ENCODE measurements at places on chromosomes 5 and 9.
A peak's percentile ranks its signal among the peaks of the same experiment; 100 is the strongest.

DNA sequence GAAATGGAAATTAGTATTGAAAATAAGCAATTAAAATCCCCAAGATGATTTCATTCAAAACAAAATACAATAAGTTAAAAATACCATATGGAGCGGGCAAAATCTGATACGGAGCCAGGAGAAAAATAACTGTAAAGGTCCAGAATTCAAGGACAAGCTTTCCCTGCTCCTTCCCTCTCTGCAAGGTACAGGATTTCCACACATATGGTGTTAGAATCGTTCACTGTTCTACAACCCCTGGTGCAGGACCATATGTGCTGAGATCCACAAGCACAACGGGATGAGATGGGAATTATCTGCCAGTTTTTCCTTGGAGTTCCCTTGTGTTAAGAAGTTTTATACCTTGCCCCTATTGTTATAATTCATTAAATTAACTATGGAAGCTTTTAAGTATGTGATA is 94.7 kb upstream of the DMAC1 start:
- no peak for DNase-seq

GRCh38 chr5:137223324-137224295 is 275.5 kb downstream of the SPOCK1 start:
- DNase-seq = no peak

- DNase-seq = no peak
Observed at GRCh38 chr9:96494215-96494800, 44.3 kb downstream of the HABP4 start.

DNA sequence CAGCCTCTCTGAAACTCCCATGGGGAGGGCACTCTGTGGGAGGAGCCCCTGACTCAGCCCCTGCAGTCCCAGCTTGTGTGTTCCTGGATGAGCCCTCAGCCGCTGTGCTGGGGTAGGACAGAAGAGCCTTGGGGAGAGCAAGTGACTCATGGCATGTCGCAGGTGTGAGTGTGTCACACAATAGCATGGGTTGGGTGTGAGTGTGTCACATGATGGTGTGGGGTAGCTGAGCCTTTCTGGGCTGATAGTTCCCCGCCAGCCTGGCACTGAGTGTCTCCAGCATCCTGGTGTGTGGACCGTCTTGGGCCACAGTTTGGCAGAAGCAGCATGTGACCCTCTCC is 83.4 kb downstream of the PHF2 start:
- no peak for DNase-seq

DNA sequence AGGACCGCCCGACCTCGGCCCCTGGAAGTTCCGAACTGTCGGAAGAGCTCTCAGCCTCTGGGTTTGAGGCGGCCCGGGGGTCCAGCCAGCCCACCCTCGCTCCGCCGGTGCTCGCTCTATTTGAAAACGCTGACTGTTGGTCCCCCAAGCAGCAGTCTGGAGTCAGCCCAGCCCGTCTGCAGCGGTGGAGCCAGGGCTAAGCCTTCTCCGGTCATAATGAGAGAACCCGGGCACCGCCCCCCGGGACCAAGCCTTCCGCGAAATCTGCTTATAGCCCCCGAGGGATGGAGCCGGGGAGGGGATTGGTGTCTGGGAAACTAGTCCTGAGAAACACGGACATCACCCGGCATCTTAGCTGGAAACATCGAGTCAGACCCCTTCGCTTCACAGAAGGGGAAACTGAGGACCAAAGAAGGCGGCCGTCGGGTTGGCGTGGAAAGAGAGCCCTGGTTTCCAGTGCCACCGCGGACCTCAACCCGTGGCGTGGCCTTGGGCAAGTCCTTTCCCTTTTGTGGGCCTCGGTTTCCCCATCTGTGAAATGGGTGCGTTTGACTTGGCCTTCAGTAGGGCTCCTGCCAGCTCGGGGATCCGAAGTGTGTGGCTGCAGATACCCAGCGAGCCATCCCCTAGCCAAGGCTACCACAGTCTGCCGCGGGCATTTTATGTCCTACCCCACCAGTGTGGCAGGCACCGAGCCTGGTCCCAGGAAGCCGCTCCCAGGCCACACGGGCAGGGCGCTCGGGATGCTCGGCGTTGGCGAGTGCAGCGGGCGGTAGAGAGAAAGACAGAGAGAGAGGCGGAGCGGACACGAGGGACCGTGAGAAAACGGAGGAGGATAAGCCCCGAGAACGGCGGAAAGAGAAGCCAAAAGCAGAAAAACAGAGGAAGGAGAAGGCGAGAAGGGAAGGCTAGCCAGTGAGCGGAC is 857 bp downstream of the ADAM19 start:
- DNase-seq = peak; percentile 46

GRCh38 chr5:96978812-96979449 is 43.1 kb downstream of the LNPEP start:
- DNase-seq = peak; percentile 13
